ENCODE measurements at places on chromosomes 7 and 10.
A peak's percentile ranks its signal among the peaks of the same experiment; 100 is the strongest.

DNA sequence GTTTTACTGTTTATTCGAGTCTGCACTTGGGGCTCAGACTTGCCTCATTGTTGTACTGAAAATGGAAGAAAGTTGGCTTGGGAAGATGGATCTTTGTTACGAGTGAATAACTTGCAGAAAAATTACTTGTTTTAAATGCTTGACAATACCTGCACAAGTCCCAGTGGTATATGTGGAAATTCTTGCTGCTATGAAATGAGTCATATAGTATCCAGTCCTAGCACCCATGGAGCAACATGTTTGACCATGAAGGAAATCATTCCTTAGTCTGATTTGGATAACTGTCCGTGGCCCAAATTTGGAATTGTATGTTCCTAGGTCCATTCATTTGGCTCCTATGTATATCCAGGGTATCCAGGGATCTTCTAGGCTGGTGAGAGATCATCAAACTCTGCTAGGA lies 1096.8 kb downstream of the KCNMA1 start:
- DNase-seq, result no peak

- no peak for DNase-seq
These were observed 24.3 kb downstream of the CTTNBP2 start for GRCh38 chr7:117848941-117849340.

DNA sequence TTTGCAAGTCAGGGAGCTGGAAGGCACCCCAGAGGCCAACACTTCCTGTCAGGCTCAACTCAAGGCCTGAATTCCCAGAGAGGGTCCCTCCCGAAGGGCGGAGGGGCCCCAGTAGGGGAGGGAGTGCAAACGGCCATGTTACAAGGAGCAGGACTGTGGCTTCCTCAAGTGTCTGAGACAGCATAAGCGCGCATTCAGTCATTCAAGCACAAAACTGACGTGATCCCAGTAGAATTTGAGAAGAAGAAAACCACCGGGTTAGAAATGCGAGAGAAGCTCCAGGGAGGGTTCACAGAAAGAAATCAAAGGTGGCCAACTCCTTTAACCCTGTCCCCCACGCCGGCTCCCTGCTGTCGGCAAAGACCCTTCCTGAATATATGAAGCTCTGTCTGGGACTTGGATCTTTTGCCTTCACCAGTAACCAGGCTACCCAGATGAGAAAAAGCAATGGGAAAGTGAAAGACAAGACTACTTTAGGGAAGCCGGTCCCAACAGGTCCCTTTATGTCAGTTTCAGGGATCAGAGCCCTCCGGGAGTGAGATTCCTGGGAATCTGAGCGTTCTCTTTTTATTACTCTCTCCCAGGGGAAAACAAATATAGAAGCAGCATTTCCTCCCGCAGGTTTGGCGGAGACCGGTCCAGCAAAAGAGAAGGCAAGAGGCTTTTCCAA lies 1.3 kb downstream of the AFAP1L2 start:
- DNase-seq, result no peak

GRCh38 chr7:116024826-116025809 lies 5.4 kb downstream of the TFEC start:
- DNase-seq, result no peak

GRCh38 chr10:20552382-20552781 lies 344.7 kb downstream of the NEBL start:
- DNase-seq, result no peak

DNA sequence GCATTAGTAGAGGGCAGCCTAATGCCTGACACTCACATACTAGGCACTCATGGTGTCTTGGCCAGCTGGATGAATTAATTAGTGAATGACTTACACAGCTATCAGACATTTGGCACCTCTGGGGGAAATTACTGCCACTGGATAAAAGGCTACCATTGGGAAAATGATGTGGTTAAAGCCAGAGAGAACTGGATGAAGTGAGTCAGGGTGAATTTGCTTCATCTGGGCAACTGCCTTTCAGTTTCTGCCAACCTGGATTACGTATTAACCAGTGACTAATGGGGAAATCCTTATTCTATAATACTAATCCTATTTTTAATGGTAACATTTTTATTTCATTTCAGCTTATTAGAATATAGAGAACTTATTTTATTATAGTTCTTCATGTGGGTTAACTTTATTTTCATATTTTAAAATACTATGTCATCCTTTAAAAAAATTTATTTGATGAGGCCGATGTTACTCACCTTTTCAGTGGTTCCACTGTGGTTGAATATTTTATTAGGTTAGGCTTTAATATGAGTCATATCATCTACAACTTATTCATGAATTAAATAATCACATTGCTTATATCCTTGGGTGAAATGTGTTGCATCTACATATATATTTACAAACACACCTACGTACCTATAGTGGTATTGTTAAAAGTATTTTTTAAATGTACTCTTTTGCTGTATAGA lies 85.6 kb upstream of the CAPZA2 start:
- no peak for DNase-seq

DNA sequence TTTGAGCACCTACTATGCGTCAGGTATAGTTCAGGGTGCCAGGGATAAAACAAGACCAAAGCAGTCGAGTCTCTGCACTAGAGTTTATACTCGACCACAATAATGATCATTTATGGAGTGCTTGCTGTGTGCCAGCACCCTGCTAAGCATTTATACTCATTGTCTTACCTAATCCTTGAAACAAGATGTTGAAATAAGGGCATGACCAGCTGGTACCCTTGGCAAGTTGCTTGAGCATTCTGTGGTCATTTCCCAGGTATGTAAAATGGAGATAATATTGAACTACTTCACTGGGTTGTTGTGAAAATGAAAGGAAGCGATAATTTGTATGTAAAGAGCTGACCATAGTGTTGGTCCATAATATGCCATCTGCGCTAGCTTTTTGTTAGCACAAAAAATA lies 185.4 kb downstream of the CYP26A1 start:
- no peak for DNase-seq

DNA sequence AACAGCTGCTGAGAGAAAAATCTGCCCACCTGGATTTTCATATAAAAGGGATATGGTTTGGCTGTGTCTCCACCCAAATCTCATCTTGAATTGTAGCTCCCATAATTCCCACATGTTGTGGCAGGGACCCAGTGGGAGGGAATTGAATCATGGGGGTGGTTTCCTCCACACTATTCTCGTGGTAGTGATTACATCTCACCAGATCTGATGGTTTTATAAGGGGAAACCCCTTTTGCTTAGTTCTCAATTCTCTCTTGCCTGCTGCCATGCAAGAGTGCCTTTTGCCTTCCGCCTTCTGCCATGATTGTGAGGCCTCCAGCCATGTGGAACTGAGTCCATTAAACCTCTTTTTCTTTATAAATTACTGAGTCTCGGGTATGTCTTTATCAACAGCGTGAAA lies 20.8 kb upstream of the MKI67 start:
- no peak for DNase-seq

DNA sequence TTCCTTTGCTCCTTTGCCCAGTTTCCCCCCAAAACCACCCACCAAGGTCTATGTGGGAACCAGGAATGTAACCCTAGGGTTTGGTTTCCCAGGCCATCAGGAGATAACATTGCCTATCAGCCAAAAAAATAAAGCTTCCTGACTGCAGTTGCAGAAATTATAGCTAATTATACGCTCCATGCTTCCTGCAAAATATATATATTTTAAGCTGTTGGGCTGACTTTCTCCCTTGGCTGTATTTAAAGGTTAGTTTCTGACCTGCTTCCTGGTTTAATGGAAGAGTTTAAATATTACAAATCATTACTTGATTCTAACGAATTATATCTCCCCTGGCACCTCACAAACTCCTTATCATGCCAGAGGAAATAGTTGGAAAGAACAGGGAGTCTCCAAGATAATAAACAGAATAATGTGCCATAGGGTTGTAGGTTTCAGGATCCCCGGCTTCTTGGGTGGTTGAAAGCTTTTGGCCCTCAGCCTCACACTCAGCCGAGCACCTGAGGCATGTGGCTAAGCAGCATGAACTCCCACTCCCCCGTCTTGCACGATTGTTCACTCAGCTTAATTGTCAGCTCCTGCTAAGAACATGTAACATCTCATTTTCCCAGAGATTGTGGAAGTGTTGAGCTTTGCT lies 79.9 kb downstream of the FZD1 start:
- no peak for DNase-seq

- DNase-seq, result no peak
These were observed 471.2 kb downstream of the PLXNA4 start for GRCh38 chr7:132105096-132105495.

GRCh38 chr10:110356628-110357245 lies 52.0 kb upstream of the SMNDC1 start:
- DNase-seq, result peak; percentile 28

DNA sequence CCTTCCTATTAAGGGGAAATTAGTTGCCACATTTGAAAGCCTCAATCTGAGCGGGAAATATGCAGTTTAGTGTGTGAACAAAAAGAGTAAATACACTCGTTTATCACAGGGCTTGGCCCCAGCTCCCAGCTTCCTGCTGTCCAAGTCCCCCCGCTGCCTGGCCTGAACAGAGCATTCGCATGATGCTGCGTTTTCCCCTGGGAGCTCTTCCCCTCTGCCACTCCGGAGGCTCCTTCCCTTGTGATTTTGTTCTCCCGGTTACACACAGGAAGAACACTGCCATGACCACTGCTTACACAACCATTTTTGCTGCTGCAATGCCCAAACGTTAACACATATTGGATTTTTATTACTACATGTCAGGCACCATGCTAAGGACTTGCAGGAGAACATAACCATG lies 120.7 kb upstream of the ADARB2 start:
- no peak for DNase-seq

- no peak for DNase-seq
These were observed 160.1 kb downstream of the NEURL1 start for GRCh38 chr10:103653581-103654037.

DNA sequence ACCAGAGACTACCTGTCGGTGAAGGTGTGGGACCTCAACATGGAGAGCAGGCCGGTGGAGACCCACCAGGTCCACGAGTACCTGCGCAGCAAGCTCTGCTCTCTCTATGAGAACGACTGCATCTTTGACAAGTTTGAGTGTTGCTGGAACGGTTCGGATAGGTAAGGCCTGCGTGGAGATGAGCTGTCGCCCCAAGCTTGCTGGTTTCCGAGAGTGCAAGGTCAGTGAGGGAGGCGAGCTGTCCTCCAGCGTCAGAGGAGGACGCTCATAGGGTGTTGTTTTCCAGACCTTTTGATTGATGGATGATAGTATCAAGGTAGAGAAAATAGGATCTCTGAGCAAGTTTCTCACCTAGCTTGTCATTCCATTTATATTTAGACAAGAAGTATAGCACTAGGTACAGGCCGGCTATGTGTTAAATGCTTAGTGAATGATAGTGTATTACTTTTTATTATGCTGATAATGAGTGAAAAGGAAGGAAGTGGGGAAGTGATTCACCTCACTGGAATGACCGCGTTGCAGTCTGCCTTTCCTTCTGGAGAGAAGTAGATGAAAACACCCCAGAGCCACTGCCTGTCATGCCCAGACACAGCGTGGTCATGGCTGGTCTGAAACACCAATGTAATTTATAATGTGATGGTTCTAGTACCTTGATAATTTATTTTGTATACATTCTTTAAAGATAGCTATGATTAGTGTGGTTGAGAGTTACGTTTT lies 33.9 kb downstream of the BNIP3 start:
- no peak for DNase-seq

DNA sequence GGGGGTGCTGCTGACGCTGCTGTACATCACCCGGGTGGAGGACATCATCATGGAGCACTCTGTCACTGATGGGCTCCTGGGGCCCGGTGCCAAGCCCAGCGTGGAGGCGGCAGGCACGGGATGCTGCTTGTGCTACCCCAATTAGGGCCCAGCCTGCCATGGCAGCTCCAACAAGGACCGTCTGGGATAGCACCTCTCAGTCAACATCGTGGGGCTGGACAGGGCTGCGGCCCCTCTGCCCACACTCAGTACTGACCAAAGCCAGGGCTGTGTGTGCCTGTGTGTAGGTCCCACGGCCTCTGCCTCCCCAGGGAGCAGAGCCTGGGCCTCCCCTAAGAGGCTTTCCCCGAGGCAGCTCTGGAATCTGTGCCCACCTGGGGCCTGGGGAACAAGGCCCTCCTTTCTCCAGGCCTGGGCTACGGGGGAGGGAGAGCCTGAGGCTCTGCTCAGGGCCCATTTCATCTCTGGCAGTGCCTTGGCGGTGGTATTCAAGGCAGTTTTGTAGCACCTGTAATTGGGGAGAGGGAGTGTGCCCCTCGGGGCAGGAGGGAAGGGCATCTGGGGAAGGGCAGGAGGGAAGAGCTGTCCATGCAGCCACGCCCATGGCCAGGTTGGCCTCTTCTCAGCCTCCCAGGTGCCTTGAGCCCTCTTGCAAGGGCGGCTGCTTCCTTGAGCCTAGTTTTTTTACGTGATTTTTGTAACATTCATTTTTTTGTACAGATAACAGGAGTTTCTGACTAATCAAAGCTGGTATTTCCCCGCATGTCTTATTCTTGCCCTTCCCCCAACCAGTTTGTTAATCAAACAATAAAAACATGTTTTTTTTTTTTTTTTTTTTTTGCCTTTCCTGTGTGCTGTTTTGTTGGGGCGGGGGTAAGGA lies 55.8 kb downstream of the TSPAN15 start:
- DNase-seq, result no peak

- no peak for DNase-seq
These were observed 564.5 kb upstream of the GHITM start for GRCh38 chr10:83574770-83575169.

DNA sequence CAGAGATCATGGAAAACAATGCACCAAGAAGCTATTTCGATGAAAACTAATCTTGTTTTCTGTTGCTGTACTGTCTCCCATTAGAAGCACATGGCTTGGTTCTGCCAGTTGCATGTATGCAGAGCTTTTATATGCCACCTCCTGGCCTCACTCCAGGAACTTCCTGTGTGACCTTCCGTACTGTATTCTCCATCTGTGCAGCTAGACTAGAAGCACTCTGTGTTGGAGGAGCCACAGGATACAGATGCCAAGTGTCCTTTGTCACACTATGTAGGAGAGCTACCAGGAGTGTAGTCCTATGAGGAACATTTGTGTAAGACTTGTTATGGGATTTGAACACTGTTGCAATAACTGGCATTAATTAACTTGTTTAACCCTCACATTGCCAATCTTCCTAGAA lies 503.5 kb upstream of the TPK1 start:
- DNase-seq, result no peak

- no peak for DNase-seq
These were observed 25.1 kb downstream of the FAM13C start for GRCh38 chr10:59337201-59337652.
